ENCODE measurements at places on chromosomes 4 and X.

GRCh38 chr4:3706565-3707422 is 59.4 kb upstream of the ADRA2C start:
- DNase-seq = no peak

DNA sequence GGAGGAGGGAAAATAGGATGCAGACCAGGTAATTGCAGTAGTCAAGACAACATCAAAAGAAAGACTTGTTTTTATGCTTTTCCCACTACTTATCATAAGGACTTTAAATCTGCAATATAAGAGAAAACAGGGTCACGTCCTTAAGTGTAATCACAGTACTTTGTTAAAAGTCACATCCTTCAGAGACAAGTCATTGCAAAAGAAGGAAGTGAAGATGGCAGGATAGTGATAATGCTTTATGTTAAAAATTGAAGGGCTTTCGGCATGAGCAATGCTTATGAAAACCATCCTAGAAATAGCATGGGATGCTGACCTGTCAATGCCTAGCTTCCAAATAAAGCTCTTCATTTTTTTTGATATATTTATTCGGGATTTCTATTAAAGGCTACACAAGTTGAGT is 110.2 kb upstream of the TENM3 start:
- DNase-seq = no peak

DNA sequence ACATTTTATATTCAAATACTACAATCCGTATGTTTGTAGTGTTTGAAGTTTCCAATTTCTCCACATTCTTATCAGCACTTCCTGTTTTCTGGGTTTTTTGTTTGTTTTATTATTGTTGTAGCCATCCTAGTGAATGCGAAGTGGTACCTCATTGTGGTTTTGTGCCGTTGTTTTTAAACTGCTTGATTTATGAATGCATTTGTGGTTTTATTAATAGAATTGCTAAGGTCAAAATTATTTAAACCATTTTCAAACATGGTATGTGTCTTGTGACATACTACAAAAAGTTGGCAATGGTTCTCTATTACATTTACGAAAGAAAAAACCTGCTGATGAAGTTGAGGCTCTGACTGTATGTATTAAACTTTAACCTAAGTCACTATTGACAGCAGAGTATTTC is 780.0 kb upstream of the MAGEB2 start:
- DNase-seq = no peak

DNA sequence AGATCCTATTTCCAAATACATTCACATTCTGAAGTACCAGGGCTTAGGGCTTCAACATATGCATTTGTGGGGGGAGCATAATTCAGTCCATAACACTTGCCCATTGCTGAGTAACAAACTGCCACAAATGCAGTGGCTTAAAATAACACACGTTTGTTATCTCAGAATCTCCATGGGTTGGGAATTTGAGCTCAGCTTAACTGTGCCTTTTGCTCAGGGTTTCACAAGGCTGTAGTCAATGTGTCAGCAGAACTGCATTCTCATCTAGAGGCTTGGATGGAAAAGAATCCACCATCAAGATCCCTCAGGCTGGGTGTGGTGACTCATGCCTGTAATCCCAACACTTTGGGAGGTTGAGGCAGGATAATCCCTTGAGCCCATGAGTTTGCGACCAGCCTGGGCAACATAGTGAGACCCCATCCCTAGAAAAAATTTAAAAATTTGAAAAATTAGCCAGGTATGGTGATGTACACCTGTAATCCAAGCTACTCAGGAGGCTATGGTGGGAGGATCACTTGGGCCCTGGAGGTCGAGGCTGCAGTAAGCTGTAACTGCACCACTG is 25.8 kb upstream of the TBL1X start:
- DNase-seq = no peak

DNA sequence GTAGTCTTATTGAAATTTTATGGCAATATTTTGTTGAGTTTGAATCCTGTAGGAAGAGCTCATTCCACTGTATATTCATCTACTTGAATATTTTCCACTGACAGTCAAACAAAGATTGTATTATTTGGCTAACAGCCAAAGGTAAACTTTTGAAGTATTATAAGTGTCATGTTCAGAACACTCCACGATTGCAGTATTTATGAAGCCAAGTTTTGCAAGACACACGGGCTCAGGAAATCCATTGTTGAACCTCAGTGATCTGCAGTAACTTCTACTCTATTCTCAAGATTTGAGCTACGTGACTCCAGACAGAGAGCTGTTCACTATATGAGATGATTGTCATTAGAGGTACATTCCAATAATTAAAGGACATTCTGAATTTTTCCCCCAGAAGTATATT is 302.7 kb upstream of the ADGRL3 start:
- no peak for DNase-seq

DNA sequence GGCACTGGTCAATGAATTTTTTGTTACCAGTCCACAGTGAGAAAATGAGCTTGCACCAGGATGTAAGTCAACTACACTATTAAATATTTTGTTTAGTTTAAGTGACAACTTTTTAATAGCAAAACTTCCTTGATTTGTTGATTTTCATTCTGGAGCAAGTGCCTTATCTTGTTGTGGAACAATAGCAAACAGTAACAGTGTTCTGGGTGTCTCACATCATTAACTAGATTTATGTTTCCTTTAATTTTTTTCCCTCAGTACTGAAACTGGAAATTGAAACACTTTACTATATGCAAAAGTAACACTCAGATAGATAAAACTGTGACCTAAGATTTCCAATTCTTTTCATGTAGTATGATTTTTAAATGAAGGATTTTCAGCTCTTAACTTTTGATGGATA is 80.1 kb downstream of the GALNT7 start:
- no peak for DNase-seq

DNA sequence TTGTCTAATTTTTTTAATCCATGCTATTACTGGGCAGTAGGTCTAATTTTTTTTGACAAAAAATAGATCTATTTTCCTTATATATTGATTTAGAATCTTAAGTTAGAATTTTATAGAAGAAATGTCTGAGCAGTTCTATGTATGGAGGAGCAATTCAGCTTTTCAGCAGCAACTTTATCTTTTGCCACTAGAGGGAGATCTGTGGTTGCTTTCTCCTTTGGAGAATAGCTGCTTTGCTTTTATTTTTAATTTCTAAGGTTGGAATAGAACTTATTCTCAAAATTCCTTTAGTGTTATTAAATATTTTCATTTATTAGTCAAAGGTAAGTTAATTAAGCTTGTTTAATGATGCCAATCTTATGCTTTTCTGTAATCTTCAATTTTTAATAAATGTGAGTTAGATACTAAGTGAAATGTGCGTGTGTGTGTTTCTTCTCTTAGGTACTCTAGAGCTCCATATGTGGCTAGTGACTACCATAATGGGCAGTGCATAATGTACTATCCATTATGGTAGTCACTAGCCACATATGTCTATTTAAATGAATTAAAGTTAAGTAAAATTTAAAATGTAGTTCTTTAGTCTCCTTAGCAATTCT is 29.3 kb downstream of the FAM199X start:
- DNase-seq = no peak

- DNase-seq = no peak
Measured at GRCh38 chr4:41572516-41572915, 34.6 kb downstream of the LIMCH1 start.

- DNase-seq = no peak
Measured at GRCh38 chr4:87498446-87498900, 30.7 kb downstream of the SPARCL1 start.

Measured in C1 segment of cervical spinal cord (tissue), 14 donors.